Activated CD4-positive, alpha-beta T cell treated with anti-CD3 and anti-CD28 coated beads, Interleukin-2, amount 50 U/mL, for 48 hours (primary cell): ENCODE measurements at places on chromosomes 5 and 9.
A peak's percentile ranks its signal among the peaks of the same experiment; 100 is the strongest.

GRCh38 chr9:91395106-91395552 is 28.5 kb downstream of the NFIL3 start:
- DNase-seq: peak; percentile 27

- no peak for DNase-seq
Observed at GRCh38 chr9:89400403-89401116, 82.3 kb downstream of the SECISBP2 start.

DNA sequence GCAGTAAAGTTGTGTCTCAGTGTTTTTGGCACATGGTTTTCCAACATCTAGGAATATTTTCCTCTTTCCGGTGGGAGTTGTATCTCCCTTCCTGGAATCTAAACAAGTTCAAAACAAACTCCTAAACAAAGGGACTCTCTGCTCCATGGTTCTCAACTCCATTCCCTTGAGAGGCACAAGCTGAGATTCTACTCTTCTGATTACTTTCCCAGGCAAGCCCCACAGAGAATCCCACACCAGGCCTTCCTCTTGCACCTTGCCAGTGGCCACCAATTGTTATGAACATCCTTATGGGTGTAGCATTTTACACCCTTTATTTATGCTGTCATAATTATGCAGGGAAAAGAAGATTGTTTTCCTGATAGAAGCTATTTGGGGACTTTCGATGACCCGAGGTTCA is 25.8 kb upstream of the SH3TC2 start:
- no peak for DNase-seq

- no peak for DNase-seq
Observed at GRCh38 chr9:32570262-32570661, 2.7 kb downstream of the NDUFB6 start.

GRCh38 chr9:78171651-78172050 is 64.2 kb upstream of the CEP78 start:
- DNase-seq: no peak

DNA sequence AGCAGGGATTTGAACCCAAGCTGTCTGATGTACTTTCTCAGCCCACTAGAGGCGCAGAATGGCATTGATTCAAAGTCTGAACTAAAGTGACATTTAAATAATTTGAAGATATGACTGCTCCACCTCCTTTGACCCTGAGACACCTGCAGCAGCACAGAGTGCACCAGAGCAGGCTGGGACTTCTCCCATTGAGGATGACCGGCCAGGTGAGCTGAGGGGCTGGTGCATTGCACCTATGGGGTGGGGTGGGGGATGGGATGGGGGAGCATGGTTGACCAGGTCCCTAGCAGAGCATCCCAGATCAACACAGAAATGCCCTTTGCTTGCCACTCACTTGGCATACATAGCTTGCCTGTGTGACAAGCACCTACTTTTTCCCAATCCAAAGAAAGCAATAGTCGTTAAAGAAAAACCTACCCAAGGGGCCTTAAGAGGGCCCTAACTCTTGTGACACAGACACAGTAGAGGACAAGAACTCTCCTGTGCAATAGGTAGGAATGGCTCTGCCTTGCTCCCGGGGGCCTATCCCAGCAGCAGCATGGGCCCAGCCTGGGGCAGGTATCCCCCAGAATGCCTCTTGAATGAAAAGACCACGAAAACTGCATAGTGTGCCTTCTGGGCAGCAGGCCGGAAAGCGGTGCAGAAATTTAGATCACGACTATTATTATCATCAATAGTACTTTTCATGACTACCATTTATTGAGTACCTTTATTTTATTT is 6.5 kb downstream of the SH3PXD2B start:
- no peak for DNase-seq

- no peak for DNase-seq
Observed at GRCh38 chr5:37751227-37751626, 88.6 kb downstream of the GDNF start.

GRCh38 chr9:114299286-114300152 is 23.4 kb upstream of the ORM1 start:
- DNase-seq: no peak

DNA sequence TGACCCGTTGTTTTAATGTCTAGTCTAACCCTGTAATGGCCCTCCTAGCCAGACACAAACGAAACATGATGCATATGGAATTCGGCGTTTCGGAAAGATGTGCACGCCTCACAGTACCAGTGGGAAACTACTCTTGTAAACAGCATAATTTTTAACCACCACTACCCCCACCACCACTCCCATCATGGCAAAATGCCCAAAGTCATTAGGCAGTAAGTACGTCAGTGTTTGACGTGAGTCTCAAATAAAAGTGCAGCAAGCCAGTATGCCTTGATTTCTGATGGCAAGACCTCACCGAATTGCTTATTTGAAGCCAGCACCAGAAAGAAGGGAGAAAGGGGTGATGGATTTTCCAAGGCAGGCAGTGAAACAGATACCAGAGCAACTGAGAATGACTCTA is 71.4 kb downstream of the ADRB2 start:
- DNase-seq: no peak

DNA sequence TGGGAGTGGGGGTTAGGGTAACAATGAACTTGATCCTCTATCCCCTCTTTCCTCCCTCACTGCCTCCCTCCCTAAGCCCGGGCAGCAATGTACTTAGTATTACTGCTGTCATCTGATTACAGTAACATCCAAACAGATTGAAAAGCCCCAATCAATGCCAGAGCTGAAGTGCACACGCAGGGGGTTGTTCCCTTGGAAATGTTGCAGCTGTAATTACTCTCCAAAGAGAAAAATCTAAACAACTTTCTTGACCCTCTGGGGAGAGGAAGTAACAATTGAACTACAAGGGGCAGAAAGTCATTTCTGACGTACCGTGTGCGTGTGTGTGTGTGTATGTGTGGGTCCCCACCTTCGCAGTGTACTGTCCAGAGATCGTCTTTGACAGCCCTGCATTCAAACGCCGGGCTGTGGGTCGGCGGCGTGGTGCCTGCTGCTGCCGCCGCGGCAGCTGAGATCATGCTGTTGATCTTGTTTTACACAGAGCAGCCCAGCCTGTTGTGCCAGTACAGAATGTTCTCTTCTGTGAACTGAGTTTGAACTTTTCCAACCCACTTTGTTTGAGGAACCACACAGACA is 66.0 kb upstream of the KLF9 start:
- no peak for DNase-seq

DNA sequence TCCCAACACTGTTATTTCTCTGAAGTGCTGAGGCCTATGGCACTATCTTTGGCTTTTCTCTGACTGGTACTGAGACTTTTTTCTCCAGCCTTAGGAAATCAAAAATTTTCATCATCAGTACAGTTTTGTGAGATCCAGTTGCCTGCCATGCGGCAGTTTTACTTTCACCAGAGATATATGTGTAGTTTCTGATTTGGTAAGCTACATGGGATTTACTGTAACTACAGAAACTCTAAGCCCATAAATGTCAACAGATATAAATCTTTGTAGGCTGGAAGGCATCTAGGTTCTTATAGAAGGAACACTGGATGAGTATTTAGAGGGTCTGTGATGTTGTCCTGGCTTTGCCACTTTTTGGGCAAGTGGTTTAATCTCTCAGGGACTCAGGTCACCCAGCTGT is 69.0 kb downstream of the DOCK2 start:
- no peak for DNase-seq

GRCh38 chr5:130333089-130333488 is 428.8 kb downstream of the CHSY3 start:
- no peak for DNase-seq

- no peak for DNase-seq
Observed at GRCh38 chr5:158063052-158063451, 204.1 kb upstream of the CLINT1 start.

GRCh38 chr5:66987949-66988838 is 208.4 kb downstream of the CD180 start:
- DNase-seq: no peak

DNA sequence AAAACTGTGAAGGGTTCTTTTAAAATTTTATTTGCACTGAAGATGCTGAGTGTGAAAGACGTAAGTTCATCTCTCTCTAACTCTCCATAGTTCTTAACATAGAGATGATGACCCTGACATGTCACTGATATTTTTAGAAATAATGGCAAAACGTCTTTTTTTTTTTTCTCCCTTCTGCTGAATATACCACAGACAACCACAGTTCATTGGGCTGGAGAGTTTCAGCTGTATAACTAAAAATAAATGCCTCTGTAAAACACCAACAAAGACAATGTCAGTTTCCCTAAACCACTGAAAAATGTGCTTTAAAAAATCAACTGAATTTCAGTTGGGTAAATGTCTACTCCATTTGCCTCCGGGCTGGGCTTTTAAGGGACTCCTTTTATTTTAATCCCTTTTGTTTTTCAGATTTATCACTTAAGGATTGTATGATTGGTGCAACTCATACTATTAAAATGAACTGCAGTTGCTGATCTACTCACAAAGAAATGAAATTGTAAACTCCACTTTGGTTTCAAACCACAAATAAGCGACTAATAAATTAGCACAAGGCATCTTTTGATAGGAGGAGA is 830.9 kb upstream of the WWC1 start:
- no peak for DNase-seq

DNA sequence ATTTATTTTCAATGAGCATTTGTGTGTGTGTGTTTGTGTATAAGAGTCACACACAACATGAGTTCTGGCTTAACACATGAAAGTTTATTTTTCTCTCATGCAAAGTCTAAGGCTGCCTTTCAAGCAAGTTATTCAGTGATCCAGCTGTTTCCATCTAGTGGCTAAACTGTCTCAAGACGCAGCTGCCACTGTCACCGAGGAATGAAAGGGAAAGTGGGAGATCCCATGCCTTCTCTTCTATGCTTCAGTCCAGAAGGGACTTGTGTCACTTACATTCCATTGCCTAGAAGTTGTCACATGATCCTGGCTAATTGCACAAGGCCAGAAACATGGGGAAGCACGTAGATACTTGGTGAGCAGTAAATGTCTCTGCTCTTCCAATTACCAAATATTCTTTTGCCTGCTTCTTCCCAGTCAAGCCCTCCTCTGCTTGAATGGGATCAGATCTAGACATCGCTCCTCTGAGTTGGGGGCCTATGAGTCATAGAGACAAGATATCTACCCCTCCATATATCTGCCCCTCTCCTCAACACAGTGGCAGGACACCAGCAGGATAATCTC is 30.4 kb upstream of the SLIT3 start:
- no peak for DNase-seq

GRCh38 chr9:116842658-116843057 is 155.6 kb downstream of the TRIM32 start:
- DNase-seq: no peak

GRCh38 chr5:177501874-177502678 is 4.7 kb upstream of the PDLIM7 start:
- no peak for DNase-seq

- DNase-seq: no peak
Observed at GRCh38 chr9:137041124-137041523, 4.9 kb downstream of the NPDC1 start.

DNA sequence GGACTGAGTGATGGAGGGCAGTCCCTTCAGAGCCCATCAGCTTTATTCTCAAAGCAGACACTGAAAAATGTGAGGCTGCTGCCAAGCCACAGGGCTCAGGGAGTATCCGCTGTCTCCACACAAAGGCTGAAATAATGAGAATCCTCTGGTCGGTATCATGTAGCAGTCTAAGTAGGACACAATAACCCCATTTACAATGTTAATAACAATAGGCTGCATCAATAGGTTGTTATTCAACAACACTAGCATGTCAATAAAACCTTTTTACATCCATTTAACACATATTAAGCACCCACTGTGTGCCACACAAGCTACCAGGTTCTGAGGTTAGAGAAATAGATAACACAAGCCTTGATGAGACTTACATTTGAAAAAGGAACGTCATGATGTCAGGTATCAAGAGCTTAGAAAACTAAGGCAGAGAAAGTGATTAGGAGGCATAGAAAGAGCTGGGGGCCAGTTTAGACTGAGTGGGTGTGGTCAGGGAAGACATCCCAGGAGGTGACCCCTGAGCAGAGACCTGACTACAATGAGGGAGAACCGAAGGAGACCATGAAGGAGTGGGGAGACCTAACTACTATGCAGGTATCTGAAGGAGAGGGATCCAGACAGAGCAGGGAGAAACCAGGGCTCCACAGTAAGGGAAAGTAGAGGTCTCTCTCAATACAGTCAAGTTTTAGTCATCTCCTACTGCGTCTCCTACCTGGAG is 140.1 kb upstream of the GRIA1 start:
- DNase-seq: no peak
